ENCODE measurements at places on chromosomes 5 and 9.

DNA sequence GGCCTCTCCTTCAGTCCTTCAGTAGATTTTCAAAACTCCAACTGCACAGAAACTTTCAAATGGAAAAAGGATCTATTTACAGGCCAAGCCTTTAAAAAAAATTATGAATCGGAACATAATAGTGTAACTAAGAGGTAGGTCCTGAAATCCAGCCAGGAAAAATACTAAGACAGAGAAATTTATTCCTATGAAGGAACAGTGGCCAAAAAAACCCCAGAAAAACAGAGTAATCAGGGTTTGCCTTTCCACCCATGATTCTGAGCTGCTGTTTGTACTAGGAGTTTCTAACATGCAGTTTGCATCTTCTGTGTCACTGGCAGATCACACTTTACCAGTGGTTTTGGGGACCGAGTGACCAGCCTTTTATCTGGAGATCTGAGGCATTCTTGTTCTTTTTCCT, 93.1 kb upstream of the TMED7 start:
- no peak for DNase-seq

DNA sequence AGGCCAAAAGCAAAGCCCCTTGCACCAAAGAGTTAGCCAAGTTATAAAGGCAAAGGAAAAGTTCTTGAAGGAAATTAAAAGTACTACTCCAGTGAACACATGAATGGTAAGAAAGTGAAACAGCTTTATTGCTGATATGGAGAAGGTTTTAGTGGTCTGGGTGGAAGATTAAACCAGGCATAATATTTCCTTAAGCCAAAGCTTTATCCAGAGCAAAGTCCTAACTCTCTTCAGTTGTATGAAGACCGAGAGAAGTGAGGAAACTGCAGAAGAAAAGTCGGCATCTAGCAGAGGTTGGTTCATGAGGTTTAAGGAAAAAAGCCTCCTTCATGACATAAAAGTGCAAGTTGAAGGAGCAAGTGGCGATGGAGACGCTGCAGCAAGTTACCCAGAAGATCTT, 3.1 kb upstream of the NUDT12 start:
- DNase-seq = no peak

GRCh38 chr5:32504989-32505596, 60.6 kb upstream of the ZFR start:
- no peak for DNase-seq

- DNase-seq = no peak
Observed at GRCh38 chr9:110027671-110028081, 180.3 kb downstream of the C9orf152 start.

DNA sequence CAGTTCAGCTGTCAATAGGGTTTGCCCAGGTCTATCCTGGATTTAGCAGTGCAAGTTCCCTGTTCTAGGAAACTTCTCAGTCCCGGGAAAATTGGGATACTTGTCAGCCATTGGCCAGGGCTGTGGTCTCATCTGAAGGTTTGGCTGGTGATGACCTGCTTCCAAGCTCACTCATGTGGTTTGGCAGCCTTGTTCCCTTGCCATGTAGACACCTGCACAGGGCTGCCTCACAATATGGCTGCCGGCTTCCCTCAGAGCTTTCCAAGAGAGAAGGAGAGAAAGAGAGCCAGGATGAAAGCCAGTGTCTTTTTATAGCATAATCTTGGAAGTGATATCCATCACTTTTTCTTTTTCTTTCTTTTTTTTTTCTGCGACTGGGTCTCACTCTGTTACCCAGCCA, 37.7 kb upstream of the HMCN2 start:
- no peak for DNase-seq
